ENCODE measurements at places on chromosomes 13 and 19. TPM values are rescaled to one million over a fixed set of nuclear protein-coding genes. Genes with fewer than 3 reads are reported as not detected.

DNA sequence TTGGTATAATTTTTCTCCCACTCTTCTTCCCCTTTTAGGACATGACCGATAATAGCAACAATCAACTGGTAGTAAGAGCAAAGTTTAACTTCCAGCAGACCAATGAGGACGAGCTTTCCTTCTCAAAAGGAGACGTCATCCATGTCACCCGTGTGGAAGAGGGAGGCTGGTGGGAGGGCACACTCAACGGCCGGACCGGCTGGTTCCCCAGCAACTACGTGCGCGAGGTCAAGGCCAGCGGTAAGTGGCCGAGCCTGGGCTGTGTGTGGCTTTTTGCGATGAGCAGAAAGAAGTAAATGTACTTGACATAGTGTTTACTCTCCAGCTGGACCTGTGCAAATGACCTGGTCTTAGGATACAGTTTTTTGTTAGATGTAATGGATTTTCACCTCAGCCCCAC lies 102.5 kb downstream of the ARHGEF7 start:
- DNase-seq: no peak

The PTBP1 gene
- total RNA-seq: 532 TPM

DNA sequence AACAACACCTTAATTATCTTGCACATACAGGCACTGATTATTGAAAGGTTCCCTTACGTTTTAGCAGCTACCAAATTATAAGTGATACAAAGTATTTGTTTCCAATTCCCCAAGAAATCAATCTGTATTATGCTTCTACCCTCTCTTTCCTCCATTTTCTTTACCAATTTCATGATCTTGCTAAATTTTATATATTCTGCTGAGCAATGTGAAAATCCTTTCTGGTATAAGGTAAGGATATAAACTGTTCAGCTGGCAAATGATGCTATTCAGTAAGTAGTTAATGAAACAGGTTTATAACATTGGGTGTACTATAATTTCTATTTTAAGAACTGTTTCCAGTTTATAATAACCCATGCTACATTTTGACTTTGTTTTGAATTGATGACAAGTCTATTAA lies 985 bp upstream of the EEF1AKMT1 start:
- no peak for DNase-seq

GRCh38 chr13:94622344-94622743 lies 20.7 kb downstream of the GPR180 start:
- DNase-seq: no peak

DNA sequence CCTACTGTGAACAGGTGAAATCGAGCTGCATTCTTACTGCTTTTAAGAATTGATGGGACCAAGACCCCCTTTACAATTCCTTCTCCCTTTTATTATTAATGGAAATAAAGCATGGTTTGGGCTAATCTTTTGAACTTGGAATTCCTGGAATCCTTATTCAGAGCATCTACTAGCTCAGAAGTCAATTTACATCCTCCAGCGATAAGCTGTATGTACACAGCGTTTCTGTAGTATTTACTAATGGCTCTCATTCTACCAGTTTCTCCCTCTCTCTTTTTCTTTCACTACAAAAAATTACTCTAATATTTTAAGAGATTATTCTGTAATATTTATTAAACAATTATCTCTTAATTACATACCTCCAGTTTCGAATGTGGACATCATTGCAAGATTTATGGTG lies 31.5 kb downstream of the FREM2 start:
- DNase-seq: no peak

The NDFIP2 gene
- total RNA-seq: 90.8 TPM

GRCh38 chr13:42239644-42240043 lies 32.3 kb upstream of the AKAP11 start:
- DNase-seq: no peak

DNA sequence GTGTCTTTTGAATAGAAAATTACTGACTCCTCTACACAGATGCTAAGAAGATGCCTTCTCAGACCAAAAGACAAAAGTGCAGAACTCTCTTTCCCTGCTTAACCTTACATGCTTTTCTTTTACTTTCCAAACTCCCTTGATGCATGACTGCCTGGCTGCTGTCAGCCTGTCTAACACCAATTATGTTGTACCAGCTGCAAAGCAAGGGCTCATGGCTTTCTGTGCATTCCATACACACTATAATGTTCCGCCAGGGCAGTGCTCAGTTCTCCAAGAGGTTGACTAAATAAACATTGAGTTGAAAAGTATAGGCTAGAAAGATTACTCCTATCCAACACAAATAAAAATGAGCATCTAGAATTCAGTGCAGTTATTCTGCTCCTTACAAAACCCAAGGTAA lies 330.4 kb upstream of the NBEA start:
- DNase-seq: no peak

- no peak for DNase-seq
Measured at GRCh38 chr13:40343550-40344269, 322.7 kb downstream of the FOXO1 start.

GRCh38 chr19:39941151-39941550 lies 6.7 kb upstream of the FCGBP start:
- no peak for DNase-seq

The PLIN5 gene
- total RNA-seq: 0.25 TPM

The PROZ gene
- total RNA-seq: not detected

The HIPK4 gene
- not detected for total RNA-seq

DNA sequence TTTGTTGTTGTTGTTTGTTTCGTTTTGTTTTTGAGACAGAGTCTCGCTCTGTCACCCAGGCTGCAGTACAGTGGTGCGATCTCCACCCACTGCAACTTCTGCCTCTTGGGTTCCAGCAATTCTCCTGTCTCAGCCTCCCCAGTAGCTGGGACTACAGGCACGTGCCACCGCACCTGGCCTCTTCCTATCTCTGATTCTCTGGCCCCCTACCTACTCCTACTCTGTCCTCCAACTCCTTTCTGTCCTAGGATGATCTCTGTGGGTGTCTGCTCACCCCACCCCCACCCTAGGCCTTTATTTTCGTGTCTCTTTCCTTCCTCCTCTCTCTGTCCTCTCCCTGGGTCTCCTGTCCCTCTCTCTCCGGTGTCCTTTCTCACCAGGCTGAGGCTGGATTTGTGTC lies 1.2 kb downstream of the PIH1D1 start:
- no peak for DNase-seq

The ANKRD24 gene
- total RNA-seq: 2.5 TPM

DNA sequence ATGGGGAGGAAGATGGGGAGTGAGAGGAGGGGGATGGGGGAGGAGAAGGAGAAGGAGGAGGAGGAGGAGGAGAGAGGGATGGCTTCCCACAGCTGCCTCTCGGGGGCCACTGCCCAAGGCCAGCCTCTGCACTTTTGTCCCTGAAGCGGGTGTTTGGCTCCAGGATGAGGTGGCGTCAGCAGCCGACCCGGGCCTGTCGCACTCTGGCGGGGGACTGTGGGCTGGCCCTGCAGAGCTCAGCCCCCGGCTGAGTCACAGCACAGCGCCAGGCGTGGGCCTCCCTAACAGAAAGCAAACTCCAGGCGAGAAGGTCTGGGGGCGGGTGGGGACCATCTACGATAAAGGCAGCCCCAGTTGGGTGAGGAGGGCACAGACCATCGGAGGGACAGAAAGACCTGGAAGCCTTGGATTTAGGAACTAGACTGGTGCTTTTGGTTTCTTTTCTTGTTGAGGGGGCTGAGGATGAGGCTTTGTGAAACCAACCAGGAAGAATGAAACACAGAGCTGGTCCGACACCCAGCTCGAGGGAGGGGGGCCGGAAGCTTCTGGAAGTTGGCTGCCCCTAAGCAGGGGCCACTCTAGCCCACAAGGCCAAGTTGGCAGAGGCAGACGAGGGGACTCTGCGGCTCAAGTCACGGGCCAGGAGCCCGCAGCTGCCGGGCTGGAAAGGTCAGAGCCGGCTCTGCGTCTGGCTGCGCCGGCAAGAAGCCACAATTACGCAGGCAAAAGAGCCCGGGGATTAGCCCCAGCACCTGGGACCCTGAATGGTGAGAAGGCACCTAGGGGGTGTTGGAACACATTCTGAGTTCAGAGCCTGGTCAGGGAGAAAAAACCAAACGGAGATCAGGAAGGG lies 18.2 kb downstream of the LSM4 start:
- peak; percentile 87 for DNase-seq

- DNase-seq: peak; percentile 18
Measured at GRCh38 chr19:15672580-15673175, at the start of gene CYP4F12. CYP4F12 (plus strand) TSS chr19:15673087; CDS start chr19:15673530, 443 bp downstream.

GRCh38 chr19:47280183-47280797 lies 5.6 kb downstream of the INAFM1 start:
- peak; percentile 74 for DNase-seq

DNA sequence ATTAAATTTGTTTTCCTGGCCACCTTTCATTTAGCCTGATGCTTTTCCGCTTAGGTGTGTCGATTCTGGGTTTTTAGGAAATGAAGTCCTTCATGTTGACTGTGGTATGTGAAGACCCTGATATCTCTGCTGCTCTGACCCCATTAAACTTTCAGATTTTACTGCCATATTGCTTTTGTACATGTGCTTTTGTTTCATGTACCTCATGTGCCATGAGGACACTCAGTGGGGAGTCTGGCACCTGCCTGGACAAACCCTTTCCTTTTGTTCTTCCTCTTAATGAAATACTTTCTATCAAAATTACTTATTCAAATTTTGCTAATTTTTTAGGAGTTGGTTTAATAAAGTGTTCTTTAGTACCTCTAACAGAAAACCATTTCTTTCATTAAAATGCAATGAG lies 774.8 kb downstream of the GPC5 start:
- DNase-seq: no peak

GRCh38 chr19:11138601-11139300 lies 16.8 kb downstream of the SPC24 start:
- no peak for DNase-seq

- no peak for DNase-seq
Measured at GRCh38 chr19:50708179-50708879, 11.3 kb downstream of the SHANK1 start.

DNA sequence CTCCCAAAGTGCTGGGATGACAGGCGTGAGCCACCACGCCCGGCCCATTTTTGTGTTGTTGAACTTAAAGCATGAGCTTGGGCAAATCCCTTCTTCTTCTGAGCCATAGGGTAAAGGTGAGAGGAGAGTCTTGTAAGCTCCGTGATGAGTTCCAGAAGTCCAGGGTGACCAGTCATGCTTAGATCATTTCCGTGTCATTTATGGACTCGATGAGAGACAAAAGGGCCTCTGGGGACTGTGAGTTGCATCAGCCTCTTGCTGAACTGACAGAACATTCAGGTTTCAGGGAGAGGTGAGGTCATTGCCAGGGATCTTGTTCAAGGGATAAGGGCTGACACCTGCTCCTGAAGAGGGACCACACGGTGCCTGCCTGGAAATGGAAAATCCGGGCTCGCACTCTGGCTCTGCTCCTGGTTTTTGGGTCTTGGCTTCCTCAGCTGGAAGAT lies 53.6 kb downstream of the GADD45B start:
- no peak for DNase-seq

DNA sequence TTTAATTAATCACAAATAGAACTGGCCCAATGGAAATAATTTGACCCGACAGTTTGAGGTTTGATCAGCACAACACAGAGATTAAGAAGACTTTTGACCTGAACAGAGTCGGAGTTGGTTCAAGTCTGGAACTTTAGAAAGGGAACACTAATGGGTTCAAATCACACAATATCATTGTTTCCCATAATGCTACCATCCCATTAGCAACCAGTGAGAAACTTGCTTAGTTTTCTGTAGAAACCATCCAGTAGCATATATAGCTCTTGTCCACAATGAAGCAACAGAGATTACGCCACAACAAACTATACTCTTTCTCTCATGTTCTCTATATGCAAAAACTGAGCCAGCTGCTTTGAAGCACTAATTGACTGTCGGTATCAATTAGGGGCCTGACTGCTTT lies 376.9 kb upstream of the SPRY2 start:
- DNase-seq: no peak

DNA sequence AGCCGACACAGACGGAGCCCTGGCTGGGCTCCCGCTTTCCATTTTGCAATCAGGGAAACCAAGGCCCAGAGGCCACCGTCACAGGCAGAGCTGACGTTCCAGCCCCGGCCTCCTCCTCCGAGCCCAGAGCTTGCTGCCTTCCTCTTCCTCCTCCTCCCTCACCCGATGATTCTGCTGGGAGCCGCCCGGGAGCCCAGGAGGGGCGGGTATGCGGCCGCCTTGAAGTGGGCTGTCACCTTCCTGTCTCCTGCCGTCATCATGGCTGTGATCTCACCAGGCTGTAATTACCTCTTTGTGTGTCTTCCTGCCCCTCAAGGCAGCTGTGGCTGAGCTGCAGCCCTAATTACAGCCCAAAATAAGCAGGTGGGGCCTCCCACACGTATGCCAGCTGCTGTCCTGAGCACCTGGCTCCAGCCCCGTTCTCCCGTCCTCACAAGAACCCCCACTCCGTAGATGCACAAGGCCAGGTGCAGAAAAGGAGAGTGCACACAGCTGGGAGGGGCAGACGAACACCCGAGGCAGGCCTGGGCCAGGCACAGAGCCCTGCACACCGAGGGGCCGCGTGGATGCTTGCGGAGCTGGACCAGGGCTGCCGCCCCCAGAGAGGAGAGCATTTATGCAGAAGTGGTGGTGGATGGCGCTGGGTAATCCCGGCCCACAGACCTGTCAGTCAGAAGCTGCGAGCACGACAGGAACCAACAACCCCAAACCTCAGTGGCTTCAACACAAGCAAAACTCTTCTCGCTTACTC lies 4.0 kb downstream of the TPGS1 start:
- DNase-seq: peak; percentile 89

GRCh38 chr13:35530581-35530980 lies 54.1 kb upstream of the MAB21L1 start:
- no peak for DNase-seq

The NUFIP1 gene
- 8.9 TPM for total RNA-seq

GRCh38 chr13:101433895-101434294 lies 17.6 kb upstream of the NALCN start:
- DNase-seq: no peak

DNA sequence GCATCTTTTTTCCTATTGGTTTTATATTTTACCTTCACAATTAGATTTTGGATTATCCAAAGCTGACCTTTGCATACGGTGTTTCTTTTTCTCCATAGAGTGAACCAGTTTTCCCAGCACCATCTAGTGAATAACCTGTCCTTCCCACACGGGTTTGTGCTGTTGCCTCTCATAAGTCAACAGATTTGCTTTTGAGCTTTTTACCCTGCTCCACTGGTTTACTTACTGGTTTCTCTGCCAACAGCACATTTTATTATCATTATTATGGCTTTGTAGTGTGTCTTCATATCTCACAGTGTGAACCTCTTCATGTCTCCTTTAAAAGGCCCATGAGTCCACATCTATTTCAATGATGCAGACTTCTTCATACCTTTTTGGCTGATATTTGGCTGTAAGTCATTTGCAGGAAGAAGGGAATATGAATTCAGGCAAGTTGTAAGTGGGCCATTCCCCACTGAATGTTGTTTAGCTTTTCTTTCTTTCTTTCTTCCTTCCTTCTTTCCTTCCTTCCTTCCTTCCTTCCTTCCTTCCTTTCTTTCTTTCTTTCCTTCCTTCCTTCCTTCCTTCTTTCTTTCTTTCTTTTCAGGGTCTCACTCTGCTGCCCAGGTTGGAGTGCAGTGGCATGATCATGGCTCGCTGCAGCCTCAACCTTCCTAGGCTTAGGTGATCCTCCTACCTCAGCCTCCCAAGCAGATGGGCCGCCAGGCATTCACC lies 86.8 kb downstream of the TM9SF2 start:
- no peak for DNase-seq

GRCh38 chr13:48178126-48178525 lies 54.9 kb upstream of the ITM2B start:
- no peak for DNase-seq

The GADD45B gene
- total RNA-seq: 112 TPM

The FGF21 gene
- not detected for total RNA-seq

- DNase-seq: no peak
Measured at GRCh38 chr13:29885989-29886388, 35.6 kb upstream of the UBL3 start.
